ENCODE measurements at places on chromosomes 1 and 21.
A peak's percentile ranks its signal among the peaks of the same experiment; 100 is the strongest.

DNA sequence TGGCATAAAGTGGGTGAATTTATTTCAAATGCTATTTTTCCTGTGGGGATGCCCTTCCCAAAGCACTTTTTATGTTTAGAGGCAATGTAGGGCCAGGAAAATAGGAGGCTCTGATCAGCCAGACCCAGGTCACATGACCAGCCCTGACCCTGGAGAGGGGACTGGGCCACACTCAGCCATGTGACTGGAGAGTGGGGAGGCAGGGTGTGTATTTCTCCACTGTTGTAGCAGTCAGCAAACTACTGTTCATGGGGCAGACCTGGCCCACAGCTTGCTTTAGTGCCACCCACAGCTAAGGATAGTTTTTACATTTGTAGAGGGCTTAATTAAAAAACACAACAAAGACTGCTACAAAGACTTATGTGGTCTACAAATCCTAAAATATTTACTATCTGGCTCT, 153.8 kb downstream of the ACTL8 start:
- DNase-seq: no peak

GRCh38 chr1:89633248-89633799, 404 bp downstream of the LRRC8C start:
- no peak for DNase-seq

- DNase-seq: no peak
Observed at GRCh38 chr1:151610142-151610541, 1.7 kb upstream of the SNX27 start.

DNA sequence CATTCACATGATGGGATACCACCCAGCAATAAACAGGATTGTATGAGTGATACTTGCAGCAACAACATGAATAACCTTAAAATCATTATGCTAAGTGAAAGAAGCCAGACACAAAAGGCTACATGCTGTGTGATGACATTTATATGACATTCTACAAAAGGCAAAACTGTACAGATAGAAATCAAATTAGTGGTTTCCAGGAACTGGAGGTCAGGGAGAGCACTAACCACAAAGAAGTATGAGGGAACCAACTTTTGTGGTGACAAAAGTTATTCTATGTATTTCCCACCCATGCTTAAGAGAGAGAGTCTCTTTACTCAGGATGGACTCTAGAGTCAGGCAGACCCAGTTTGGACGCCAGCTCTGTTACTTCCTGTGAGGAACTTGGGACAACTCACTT, 364.5 kb upstream of the DAB1 start:
- no peak for DNase-seq

DNA sequence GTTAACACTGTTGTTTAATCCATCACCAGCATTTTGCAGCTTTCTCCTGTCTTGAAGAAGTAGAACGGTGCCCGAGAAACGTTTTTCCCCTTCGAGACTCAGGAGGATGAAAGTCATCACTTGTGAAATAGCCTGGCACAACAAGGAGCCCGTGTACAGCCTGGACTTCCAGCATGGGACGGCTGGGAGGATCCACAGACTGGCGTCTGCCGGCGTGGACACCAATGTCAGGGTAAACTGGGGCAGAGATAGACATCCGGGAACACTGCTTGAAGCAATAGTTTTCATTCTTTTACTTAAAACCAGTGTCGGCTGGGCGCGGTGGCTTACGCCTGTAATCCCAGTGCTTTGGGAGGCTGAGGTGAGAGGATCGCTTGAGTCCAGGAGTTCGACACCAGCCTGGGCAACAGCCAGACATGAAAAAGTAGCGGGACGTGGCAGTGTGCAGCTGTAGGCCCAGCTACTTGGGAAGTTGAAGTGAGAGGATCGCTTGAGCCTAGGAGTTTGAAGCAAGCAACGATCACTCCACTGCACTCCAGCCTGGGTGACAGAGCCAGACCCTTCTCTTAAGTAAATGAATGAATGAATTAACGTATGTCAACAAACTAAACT, 945 bp downstream of the CHAF1B start:
- no peak for DNase-seq

- DNase-seq: no peak
Observed at GRCh38 chr21:35611708-35612132, 448.6 kb downstream of the SETD4 start.

DNA sequence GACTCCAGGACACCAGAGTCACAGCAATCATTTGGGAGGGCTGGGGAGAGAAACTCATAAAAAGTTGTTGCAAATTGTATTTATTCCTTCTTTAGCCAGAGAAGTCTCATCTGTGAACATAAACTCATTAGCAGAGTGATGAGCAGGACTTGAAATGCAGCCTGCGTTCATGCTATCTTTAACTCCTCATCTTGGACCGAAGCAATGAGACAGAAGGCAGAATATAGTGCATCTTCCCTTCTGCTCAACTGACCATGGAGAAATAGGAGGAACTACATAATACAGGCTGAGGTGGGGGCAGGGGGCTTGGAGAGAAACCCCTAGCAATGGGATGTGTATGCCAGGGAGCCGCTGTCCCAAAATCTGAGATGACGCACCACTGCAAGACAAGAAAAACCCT, 121.8 kb upstream of the AJAP1 start:
- DNase-seq: no peak

DNA sequence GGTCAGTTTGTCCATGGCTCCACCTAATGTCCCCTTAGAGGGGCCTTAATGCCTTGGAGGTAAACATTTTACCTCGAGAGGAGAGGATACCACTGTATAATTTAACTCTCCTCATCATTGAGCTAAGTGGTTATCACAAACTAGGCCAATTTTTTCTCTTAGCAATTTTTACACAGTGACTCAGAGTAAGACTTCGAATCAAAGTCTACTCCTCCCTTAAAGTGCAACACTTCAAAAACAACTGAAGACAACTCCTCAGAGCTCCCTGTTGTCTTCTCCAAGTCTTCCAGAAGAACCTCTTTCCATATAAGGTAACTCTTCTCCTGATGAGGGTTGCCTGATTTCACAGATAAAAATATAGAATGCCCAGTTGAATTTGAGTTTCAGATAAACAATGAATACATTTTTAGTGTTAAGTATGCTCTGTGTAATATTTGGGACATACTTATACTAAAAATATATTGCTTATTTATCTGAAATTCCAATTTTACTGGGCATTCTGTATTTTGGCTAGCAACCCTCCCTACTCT, 4.9 kb upstream of the PTGFRN start:
- no peak for DNase-seq

DNA sequence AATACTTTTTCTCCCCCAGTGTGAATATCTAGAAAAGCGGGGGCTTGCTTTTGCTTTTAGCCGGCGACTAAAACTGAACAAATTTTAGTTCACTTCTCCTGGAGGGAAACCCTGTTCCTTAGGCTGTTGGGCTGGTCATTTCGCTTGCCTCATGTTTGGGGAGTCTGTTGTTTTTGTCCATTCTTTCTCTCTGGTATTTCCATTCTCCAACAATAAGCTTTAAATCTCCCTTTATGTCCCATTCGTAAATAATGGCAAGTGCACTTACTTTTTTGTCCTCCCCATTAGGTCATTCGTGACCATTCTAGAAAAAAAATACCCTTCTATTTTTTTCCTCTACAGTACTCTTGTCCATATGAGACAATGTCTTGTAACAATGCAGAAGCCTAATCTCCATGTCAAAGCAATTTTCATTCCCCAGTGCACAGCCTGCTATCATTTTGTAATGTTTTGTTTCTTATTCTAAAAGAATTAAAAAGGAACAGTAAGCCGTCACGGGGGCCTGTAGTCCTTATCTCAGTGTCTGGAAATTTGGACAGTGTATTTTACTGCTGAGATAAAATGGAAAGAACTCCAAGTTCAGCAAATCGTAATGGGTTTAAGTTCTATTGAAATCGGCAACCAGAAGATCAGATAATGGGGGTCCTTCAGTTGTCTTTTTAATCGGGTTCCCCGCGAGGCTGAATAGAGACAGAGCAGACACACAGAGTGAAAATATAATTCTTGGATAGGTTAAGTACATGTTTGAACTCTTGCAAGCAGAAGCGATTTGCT, 21.8 kb downstream of the PROX1 start:
- DNase-seq: no peak

DNA sequence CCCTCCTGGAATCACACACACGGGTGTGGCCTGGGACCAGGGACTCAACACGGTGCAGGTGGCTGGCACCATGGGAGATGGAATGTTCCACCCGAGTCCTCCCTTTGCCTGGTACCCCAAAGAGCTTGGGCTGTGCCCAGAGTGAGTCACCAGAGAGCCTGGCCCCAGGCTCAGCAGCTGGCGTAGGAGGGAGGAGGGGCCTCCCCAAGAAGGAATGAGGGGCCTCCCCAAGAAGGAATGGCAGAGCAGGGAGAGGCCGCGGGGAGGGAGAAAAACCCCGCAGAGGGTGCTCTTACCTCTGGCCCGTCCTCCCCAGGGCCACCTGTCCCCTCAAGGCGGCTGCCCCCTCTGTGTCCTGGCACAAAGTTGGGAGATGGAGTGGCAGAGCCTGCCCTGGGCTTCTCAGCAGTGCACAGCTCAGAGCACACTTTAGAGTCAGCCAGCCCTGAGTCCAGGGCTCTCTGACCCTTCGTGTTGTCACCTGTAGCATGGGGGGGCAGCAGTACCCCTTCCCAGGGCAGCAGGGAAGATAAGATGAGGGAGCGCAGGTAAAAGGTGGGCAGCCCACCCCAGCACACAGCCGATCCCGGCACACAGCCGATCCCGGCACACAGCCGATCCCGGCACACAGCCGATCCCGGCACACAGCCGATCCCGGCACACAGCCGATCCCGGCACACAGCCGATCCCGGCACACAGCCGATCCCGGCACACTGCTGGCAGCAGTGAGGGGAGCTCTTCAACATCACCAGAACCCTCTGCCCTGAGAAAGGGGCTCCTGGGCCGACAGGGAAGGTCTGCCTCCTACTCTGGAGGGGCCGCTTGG, 20.2 kb upstream of the KCNAB2 start:
- peak; percentile 33 for DNase-seq

DNA sequence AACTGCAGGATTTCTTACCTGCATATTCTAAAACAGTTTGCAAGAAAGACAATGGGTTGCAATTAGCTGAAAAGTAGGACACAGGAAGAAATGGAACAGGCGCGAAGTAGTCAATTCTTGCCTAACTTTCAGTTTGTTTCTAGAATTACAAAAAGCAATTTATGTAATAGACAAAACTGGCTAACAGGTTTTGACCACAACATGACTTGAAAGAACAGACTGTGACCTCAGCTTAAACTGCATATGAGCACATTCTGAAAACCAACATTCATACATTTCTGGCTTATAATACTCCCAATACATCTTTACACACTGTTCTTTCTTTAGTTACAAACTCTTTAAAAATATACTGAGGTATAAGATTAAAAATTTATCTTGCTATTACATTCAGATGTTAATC, 405.9 kb upstream of the B3GALT2 start:
- DNase-seq: no peak

GRCh38 chr1:166972826-166973225, 2.5 kb downstream of the ILDR2 start:
- no peak for DNase-seq

DNA sequence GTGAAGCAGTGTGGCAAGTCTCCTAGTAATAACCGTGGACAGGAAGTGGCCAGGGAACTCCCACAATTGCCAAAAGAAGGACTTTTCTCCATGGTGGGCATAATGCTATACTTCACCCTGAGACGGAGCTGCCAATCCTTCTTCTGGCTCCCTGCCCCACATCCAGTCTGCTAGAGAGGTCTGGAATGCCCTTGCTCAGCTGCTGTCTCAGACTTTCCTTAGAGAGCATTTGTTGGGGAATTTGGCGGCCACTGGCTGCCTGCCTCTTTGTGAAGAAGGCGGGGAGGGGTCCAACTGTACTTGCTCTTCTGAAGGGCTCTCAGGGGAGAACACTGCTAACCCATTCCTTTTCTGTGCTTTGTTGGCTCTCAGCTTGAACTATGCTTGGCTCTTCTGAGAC, 123.7 kb upstream of the EDN2 start:
- DNase-seq: no peak

- DNase-seq: no peak
Observed at GRCh38 chr1:14262637-14263036, 335.8 kb upstream of the KAZN start.

DNA sequence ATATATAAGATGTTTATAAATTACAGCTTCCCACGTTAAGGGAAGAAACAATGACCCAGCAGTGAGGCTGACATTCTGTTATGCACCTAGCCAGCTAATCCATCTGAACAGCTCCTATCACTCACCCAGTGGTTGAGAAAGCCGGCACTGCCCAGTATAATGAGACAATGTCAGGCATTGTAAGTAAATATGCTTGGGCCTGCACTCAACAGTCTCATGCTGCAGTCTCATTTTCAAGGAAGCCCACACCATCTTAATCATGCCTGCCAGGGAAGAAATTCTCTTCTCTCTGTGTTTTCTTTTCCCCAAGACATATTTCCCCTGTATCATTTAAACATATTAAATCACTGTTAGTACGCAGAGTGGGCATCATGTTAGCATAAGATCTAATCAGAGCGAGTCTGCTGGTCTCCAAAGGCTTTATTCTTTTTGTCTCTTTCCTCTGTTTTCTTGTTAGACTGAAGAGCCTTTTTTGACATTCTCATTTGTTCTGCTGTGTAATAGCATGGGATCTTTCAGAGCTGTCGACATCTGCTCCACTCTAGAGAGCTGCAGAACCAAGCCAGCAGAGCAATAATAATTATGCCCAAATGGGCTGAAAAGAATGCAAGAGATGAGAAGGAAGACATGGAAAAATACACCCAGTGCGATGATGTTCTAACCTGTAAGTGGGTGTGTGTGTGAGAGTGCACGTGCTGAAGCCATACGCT, 67.6 kb upstream of the SLC22A15 start:
- no peak for DNase-seq

DNA sequence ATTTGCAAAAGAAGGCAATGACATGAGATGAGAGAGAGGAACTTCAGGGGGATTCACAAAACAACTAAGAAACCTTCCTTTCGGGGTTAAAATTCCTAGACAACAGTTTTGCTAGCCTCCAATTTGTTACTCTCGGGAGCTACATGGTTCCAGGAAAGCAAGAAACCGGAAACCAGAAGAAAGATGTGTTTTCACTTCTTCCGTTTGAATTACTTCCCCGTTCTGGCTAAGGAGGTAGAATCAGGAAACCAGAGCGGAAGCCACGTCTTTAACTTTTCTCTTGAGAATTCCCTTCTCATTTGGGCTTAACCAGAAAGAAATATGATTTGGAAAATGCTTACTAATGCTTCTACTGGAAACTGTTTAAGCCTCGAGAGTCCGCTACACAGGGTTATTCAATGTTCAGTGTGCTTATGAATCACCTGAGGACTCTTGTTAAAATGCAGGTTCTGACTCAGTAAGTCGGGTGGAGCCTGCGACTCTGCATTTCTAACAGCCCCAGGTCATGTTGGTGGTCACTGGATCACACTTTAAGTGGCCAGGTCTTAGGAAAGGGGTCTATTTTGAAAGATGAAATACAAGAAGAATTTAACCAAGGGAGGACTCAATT, 43.5 kb upstream of the MCOLN3 start:
- DNase-seq: no peak

Data from caudate nucleus (tissue), 63 donors.